ENCODE measurements at places on chromosomes 2 and 18.

DNA sequence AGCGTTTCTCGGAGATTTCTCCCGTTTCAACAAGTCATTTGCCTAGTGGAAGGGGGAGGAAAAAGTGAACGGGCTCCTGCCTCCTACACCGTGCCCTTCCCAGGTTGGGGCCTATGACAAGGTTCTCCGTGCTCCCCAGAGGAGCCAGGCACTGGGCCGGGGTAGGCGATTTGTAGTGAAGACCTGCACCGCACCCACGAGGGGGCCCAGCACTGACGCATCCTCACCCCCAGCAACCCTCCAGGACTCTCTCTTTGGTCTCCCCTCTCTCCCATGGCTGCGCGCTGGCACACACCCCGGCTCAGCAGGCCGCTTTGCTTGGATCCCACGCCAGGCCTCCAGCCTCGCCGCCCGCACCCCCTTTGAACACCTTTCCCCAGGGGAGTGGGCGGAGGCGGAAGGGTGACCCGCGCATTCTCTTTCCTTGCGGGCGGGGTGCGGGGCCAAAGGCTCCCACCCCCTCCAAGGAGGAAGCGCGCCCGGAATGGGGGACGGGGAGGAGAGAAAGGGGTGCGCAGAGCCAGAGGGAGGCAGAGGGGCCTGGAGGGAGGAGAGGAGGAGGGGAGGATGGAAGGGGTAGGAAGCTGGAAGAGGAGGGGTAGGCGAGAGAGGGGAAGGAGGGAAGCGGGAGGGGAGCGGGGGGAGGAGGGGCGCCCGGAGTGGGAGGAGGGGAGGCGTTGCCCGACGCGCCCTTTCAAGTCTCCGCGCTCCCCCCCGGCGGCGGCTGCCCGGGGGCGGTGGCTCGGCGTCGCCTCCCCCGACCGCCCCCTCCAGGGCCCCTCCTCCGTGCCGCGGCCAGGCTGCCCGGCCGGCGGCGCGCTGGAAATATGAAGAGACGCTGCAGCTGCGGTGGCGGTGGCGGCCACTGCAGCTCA, at the start of gene APCDD1:
TSS of gene APCDD1 (plus strand) at position 830 of the 875 bp plus-strand sequence. CDS start 347 bp downstream, outside the sequence.
- DNase-seq: no peak

DNA sequence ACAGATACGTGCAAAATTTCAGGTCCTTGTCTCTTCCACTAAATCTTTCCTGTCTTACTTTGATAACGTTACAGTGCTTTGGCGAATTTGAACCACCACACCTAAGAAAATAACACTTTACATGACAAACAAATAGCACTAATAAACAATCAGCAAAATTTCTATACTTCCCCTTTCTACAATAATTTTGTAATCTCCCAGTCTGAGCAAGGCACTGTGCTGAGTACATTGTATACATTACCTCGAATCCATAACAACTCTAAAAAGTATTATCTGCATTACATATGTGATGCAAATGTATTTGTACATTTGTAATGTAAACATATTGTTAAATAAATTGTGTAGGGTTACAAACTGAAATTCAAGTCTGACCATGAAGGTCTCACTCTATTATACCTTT, 49.9 kb downstream of the RTN4 start:
- no peak for DNase-seq

GRCh38 chr2:131577812-131578211, 50.1 kb downstream of the CCDC74A start:
- DNase-seq: no peak

GRCh38 chr2:117686699-117687098, 127.8 kb upstream of the DDX18 start:
- DNase-seq: no peak

- DNase-seq: no peak
These were observed 13.1 kb downstream of the GPR45 start for GRCh38 chr2:105254531-105255210.

- DNase-seq: no peak
These were observed 226.6 kb downstream of the ALPK2 start for GRCh38 chr18:58402247-58402646.

DNA sequence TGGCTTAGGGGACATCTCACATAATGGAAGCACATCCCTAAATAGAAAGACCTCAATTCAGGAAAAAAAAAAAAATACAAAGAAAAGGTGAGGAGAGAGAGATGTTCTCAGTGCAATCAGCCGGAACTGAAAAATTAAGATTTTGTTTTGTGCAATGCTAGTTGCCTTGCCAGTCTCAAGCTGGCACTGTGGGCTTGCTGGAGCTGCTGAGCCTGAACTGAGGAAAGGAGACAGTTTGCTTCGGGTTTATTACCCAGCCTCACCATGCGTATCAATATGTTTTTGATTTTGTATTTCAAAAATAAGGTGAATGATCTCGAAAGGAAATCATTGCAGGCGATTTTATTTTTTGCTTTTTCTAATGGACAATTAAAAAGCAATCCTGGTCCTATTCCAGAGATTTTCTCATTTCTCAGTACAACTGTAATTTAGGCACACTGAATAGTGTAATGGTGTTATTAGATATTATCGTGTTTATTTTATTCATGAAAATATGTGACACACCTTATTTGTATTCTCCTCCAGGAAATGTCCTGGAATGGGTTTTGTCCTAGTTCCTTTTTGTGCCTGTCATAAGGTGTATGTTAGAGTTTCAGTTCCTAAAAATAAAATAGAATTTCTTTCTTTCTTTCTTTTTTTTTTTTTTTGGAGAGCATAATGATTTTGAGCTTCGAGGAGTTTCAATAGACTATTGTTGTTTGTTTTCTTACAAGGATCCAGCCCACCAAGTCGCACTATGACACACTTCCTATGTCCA, 72.8 kb upstream of the ZEB2 start:
- no peak for DNase-seq

DNA sequence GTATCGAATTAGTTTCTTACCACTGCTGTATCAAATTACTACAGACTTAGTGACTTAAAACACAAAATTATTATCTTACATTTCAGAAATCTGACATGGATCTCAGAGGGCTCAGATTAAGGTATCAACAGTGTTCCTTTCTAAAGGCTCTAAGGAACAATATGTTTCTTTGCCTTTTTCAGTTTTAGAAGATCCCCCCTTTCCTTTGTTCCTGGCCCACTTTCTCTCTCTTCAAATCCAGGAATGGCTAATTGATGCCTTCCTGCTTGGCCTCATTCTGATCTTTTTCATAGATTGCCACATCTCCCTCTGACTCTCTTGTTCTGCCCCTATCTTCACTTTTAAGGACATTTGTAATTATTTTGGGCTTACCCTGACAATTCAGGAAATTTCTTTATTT, 65.7 kb downstream of the LRP1B start:
- no peak for DNase-seq

GRCh38 chr2:68466361-68466777, 725 bp downstream of the FBXO48 start:
- no peak for DNase-seq

DNA sequence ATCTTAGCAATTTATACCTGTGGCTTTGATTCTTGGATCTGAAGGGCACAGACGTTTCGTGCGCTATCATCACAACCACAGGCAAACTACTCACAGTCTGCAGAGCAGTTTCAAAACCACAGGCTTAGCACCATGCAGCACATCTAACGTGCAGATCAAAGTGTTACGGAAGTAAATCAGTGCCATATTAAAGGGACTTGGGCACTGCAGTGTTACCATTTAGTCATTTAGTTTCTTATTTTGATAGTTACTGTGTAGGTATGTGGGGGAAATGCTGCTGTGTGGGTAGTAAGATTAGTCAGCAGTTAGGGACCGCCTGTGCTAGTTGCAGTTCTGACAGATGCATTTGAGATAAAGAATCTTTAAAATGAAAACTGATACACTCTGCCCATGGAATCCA, 384.0 kb downstream of the NBAS start:
- peak; percentile 4 for DNase-seq

DNA sequence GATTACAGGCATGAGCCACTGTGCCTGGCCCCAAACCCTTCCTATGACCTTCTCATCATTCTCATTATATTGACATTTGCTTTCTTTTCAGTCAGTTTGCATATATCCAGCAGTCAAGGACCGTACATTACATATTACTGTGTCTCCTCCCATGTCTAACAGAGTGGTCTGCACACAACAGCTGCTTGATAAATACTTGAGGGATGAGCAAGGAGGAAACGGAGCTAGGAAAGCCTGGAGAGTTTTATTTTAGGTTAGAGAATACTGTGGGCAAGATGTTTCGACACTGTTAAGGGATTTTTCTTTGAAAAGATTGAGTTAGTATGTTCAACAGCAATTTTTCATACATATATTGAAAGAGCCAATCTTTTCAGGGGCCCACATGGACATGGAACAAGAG, 76.2 kb upstream of the CHRNA1 start:
- no peak for DNase-seq

DNA sequence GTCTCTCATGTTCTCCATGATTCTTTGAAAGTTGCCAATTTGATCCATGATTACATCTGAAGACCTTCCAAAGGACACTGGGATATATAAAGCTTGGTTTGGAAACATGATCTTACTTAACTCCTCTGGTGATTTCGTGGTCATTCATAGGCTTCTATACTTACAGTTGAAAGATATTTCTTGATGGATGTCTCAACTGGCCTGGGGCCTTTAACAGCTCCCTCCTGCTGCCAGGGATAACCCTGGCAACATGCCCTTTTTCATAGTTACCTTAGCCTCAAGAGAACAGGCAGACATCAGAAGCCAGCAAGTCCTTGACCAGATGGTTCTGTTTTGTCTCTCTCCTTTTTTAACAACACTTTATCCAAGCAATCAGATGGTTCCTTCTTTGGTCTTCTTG, 23.5 kb upstream of the MFF start:
- no peak for DNase-seq

GRCh38 chr2:121150713-121151112, 134.3 kb downstream of the TFCP2L1 start:
- DNase-seq: no peak

DNA sequence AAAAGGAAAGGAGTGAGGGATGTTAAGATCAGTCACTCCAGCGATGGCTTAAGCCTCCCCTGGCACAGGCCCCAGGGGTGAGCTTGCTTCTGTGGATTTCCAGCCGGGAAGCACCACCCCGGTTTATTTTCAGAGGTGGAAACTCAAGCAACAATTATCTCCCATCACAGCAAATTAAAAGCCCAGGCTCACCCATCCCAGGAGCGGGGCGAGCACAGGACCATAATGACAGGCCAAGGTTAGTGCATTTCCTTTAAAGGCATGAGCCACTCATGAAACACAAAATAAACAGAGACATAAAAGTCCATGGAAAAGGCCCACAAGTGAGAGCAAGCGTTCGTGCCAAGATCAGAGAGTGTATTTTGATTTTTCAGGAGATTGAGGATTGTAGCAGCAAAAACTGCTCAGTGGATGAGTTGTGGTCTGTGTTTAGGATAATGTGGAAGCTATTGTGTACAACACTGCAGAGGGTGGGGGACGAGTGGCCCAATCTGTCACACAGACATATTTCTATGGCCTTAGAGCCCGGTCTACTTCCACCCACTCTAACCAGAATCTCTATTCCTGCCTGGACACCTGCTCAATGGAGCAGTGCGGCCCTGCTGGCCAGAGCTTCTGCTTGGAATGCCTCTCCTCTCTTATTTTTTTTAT, 111.4 kb upstream of the CDC42EP3 start:
- DNase-seq: no peak

GRCh38 chr2:99559075-99559662, 69.4 kb upstream of the REV1 start:
- DNase-seq: peak; percentile 85

DNA sequence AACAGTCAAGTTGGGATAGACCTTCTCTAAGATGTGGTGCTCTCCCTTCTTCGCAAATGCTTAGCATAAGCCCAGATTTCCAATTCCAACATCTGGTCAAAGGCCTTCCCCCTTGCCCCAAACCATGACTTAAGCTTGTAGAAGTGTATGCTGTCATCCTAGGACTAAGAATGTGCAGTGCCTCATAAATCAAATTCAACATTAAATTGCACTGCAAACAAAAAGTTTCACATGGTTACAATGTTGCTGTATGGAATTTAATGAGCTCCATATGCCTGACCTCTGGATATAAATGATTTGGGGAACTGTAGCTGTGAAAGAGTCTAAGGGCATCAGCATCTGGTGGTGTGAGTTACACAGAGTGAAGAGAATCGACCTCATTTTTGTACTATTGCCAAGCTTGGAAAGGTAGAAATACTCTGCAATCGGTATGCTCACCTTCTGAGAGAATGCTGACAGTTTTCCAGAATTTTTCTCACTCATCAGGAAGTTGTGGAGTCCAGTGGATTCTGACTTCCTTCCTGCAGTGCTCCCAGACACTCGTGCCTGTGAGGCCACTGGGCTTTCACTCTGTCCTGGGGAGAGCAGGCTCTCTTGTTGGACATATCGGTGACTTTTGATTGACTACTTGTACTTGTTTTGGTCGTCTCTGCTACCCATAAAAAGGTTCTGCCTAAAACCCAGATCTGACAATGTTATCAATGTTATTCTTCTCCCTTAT, 40.6 kb downstream of the FASTKD2 start:
- DNase-seq: no peak

- no peak for DNase-seq
These were observed 99.1 kb downstream of the PTGR3 start for GRCh38 chr18:75109819-75110218.

DNA sequence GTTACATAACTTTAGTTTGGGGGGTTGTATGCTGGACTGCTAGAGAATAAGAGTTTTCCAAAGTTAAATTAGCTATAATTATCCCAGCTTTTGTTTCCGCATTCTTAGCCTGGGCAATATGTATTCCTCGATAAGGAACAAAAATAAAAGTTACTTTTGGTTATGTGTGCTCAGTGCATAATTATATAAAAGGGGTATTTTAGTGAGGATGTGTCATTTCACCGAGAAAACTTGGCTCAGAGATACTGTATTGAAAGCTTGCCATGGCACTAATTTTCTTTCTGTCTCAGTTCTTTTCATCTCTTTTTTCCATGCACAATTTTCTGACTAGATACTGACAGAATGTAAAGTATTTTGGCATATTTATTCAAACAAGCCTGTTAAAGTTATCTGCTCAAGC, 28.2 kb downstream of the ARHGAP15 start:
- DNase-seq: no peak

GRCh38 chr2:166104773-166105172, 23.0 kb downstream of the SCN1A start:
- no peak for DNase-seq

DNA sequence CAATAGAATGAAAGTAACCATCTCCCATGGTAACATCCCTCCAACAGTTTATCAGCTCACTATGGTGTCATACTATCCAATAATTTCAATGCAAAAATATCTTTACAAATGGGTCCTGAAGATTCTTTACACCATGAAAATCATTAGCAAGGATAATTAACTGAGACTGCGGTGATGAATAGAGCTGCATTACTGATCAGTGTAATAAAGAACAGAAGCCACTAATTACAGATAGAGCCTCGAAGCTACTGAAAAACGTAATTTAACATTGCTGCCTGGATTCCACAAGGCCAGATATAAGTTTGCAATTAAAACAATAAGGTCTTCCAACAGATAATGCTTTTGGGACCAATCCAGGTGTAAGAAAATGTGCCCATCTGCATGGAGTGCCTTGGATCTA, 1245.8 kb upstream of the SLC39A10 start:
- DNase-seq: no peak

GRCh38 chr18:6013171-6013810, 118.0 kb upstream of the TMEM200C start:
- DNase-seq: no peak

- peak; percentile 5 for DNase-seq
These were observed 14.9 kb upstream of the ITPRID2 start for GRCh38 chr2:181876614-181877063.
